ENCODE measurements at places on chromosomes 2 and 18.

- no peak for DNase-seq
These were observed 485.2 kb downstream of the PTPRM start for GRCh38 chr18:8052237-8052701.

- no peak for DNase-seq
These were observed 23.2 kb downstream of the ASB1 start for GRCh38 chr2:238449909-238450417.

DNA sequence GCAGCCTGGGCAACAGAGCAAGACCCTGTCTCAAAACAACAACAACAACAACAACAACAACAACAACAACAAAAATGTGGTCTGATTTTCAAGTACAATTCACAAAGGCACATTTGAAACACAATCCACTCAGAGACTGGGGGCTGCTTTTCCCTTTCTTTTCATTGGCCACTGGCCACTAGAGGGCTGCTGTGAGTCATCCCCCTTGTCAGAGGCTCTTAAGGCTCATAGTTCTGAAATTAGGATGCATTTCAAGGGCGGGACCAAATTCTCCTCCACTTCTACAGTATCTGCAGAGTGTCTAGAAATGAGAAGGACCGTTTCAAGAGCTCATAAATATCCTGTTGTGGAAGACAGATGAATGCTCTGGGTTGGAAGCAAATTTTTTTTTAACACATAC is 285.4 kb downstream of the NRXN1 start:
- no peak for DNase-seq

- no peak for DNase-seq
These were observed 332.5 kb downstream of the PID1 start for GRCh38 chr2:228938629-228939028.

GRCh38 chr2:79447463-79447862 is 65.4 kb upstream of the CTNNA2 start:
- no peak for DNase-seq

GRCh38 chr18:79353267-79353666 is 42.5 kb upstream of the NFATC1 start:
- no peak for DNase-seq

- no peak for DNase-seq
These were observed 18.0 kb downstream of the SUCLG1 start for GRCh38 chr2:84441036-84441435.

DNA sequence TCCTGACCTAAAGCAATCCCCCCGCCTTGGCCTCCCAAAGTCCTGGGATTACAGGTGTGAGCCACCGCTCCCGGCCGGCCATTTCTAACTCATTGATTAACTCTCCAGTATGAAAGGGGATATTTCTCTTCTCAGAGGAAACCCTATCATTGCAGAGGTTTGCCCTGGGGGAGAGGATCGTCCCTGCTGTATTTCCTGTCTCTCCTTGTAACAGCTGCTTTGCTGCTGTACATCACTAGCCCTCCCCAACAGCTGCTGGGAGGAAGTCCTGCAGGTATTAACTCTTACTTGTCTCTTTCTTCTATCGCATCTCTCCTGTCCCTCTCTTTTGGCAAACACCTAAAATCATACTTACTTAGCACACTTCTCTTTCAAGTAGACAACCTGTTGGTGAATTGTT is 219.0 kb upstream of the DSEL start:
- no peak for DNase-seq

DNA sequence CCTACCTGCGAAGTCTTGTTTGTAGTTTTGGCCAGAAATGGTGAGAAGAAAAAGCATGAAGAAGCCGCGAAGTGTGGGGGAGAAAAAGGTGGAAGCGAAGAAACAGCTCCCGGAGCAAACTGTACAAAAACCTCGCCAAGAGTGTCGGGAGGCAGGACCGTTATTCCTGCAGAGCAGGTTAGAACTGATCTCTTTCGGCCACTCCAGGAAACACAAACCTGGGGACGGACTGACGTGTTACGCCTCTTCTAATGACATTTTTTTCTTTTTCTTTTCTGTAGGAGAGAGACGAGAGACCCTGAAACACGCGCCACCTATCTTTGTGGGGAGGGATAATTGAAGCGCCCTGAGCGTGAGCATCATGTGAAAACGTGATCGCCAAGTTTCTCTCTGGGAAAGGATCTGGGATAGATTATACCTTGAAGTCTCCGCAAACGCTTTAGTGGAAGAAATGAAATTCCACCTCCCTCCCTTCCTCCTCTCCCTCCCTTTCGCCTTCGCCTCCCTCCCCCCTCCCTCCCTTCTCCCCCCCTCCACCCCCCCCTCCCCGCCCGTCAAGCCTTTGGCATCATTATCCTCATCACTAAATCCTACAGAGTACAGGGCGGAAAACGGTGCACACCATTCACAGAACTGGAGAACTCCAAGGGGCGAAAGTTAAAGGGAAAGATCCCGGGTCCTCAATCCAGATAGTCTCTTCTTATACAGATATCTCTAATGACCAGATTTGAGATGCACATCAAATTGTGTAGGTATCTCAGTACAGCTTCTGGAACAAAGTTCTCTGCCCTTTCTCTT is at the start of gene ZEB2:
Gene ZEB2 (minus strand): TSS at position 186 of the 798 bp plus-strand sequence. CDS start 2,769 bp downstream, outside the sequence.
- no peak for DNase-seq

DNA sequence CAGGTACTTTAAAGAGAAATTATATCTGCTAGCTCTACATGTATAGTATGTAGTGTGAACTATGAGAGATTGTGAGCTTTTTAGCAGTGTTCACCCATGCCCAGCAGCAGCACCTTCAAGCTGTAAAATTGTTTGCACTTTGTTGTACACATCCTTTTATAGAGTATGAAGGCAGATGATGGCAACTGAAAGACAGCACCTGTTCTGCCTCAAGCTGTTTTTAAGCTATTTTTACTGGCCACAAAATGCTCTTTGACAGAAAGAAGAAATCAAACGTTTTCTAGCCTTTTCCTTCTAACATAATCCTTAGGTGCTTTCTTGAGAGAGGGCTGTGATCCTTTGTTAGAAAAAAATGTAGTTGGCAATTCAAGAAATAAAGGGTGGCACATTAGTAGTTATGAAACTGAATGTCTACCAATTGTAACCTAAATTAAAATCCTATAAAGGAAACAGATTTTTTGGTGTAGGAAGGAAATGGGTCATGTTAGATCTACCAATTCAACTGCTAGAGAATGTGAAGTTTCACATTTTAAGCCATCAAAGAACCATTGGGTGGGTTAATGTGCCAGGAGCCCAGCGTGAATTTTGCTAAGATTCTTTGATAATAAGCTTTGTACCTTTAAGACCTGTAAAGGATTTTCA is 59.5 kb downstream of the R3HDM1 start:
- DNase-seq = no peak

DNA sequence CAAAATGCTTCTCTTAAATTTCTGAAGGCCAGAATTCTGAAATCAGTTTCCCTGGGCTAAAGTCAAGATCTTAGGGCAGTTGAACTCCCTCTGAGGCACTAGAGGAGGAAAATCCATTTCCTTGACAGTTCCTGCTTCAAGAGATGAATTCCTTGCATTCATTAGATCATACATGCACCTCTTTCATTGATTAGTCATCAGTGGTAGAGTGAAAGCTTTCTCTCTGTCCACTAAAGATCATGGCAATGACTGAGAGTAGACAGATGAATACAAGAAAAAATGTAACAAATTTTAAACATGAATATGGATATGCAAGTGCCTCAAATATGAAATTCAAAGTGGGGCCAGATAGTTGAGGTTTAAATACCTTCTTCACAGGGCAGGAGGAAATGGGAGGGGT is 693.4 kb upstream of the TMEFF2 start:
- DNase-seq = no peak

GRCh38 chr2:135818937-135819610 is 17.9 kb downstream of the LCT start:
- DNase-seq = no peak

GRCh38 chr2:3535467-3535793 is 16.1 kb upstream of the ADI1 start:
- DNase-seq = no peak

GRCh38 chr18:75034937-75035336 is 174.0 kb downstream of the PTGR3 start:
- DNase-seq = no peak

GRCh38 chr2:191929288-191929687 is 82.4 kb upstream of the CAVIN2 start:
- DNase-seq = no peak

GRCh38 chr2:230898016-230898712 is 26.9 kb downstream of the GPR55 start:
- DNase-seq = no peak

GRCh38 chr18:55629133-55629532 is 41.1 kb upstream of the TCF4 start:
- DNase-seq = no peak

GRCh38 chr2:27095745-27096651 is 9.4 kb downstream of the KHK start:
- no peak for DNase-seq

- DNase-seq = no peak
These were observed 652.4 kb downstream of the SLC4A3 start for GRCh38 chr2:220279840-220280239.

GRCh38 chr18:31828613-31829012 is 67.9 kb upstream of the SLC25A52 start:
- no peak for DNase-seq

GRCh38 chr18:63999871-64000270 is 30.0 kb downstream of the SERPINB8 start:
- DNase-seq = no peak

GRCh38 chr2:238561230-238561629 is 134.5 kb downstream of the ASB1 start:
- DNase-seq = no peak

DNA sequence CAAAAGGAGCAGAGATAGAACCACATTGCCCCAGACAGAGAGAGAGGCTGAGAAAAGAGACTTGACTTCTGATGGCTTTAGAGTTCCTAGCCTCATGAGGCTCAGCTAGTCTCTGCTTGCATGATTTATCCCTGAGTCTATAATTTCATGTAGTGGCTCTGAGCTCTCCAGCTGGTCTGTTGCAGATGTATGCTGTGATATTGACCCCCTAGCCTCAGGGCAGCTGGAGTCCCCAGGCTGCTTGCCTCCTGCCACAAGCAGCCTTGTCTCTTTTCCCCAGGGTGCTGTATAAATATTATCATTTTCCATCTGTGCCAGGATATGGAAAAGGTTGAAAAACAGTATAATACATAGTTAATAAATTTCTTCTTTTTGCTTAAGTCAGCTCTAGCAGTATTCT is 467.6 kb upstream of the CWC22 start:
- DNase-seq = no peak

GRCh38 chr2:182245963-182246362 is 180.9 kb downstream of the PDE1A start:
- no peak for DNase-seq

DNA sequence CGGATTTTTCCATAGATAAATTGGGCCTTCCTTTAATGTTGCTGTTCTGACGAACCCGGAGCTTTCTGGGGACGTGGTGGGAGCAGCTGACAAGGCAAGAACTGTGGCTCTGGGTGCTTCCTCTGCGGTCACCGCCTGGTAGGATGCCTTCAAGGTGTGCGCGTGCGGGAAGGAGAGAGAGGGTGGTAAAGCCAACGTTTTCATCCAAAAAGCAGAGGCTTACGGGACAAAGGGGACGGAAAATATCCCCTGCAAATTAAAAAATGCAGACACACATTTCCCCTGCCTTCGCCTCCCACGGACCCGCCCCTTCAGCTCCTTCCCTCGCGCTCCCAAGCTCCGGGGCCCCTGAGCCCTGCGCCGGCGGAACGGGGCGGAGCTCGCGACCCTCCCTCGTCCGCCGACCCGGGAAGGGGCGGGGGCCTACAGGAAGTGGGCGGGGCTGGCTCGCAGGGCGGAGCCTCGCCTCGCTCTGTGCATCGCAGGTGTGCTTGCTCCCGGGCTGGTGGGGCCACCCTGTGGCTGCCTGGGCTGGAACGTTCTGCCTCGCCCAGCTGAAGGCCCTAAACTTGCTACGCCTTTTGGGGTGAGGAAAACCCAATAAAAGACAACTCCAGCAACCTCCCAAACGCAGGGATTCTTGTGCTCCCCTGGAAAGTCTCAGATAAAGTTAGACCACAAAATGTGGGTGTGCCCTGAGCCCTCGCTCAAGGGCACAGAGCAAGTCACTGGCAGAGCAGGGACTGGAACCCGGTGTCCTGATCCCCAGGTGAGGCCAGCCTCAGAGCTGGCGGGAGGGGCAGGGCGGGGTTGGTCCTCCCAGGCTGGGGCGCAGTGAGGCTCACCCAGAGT is 25.4 kb upstream of the SLC66A3 start:
- peak; percentile 54 for DNase-seq

DNA sequence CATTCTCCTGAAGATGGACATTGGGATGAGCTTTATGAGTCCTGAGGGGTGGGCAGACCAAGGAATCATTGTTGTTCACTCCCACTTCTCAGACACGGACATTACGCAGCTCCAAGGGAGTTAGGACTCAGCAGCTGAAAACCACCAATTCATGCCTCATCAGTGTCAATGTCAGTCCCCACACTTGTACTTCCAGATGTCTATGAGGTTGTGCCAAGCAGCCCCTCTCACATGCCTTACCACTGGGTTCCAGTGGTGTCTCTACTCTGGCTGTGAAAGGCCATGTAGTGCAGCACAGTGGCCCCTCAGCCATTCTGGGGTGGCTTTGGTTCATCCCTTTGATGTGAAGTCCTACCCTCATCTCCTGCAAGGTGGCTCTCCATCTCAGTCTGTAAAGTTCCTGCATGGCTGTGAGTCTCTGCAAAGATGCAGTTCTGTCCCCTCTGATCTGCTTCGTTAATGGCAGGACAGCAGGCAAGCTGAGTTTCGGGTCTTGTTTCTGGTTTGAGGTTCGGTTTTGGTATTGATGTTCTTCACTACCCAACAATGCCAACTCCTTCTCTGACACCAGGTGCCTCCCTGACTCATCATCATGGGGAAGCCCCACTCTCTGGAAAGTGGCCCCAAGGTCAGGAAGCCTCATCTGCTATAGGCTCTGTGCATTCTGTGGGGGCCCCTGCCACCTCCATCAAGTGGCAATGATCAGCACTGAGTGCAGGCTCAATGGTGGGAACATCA is 14.0 kb upstream of the COL6A3 start:
- peak; percentile 48 for DNase-seq

- no peak for DNase-seq
These were observed 1.4 kb upstream of the HSBP1L1 start for GRCh38 chr18:79962835-79963657.

GRCh38 chr2:29012211-29012681 is 31.1 kb downstream of the TOGARAM2 start:
- DNase-seq = no peak

GRCh38 chr2:52112141-52112540 is 1080.2 kb upstream of the NRXN1 start:
- DNase-seq = no peak

GRCh38 chr18:3411854-3412268 is 38.1 kb upstream of the TGIF1 start:
- DNase-seq = no peak

DNA sequence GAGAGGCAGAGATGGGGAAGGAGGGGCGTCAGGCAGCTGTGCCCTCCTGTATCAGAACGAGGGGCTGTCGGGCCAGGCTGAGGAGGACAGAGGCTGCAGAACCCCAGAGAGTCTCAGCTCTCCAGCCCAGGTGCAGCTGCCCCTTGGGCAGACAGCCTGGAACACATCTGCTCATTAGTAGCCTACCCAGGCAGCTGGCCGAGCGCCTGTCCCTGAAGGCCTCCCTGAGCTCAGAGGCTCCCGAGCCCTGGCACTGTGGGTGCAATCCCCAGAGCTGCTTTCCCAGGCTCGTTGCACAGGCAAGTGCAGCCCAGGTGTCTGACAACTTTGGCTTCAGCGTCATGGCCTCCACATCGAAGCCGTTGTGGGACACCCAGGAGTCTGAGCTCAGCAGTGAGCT is 13.1 kb upstream of the TMEM185B start:
- DNase-seq = no peak
